ENCODE measurements at places on chromosomes 1 and 21.

GRCh38 chr1:74199504-74199903, 1.5 kb downstream of the FPGT start:
- DNase-seq, result no peak

DNA sequence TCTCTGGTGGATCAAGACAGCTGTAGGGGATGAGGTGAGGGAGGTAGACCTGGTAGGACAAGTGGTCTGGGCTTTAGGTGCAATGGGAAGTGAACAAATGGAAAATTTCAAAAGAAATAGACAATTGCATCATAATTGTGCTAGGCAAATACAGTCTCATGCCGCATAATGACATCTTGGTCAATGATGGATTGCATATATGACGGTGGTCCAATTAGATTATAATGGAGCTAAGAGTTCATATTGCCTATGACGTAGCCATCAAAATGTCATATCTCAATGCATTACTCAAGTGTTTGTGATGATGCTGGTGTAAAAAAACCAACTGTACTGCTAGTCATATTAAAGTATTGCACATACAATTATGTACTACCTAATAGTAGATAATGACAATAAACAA, 19.0 kb downstream of the KCNK2 start:
- DNase-seq, result no peak

- DNase-seq, result no peak
These were observed 156.0 kb downstream of the PDE4B start for GRCh38 chr1:65948609-65949229.

DNA sequence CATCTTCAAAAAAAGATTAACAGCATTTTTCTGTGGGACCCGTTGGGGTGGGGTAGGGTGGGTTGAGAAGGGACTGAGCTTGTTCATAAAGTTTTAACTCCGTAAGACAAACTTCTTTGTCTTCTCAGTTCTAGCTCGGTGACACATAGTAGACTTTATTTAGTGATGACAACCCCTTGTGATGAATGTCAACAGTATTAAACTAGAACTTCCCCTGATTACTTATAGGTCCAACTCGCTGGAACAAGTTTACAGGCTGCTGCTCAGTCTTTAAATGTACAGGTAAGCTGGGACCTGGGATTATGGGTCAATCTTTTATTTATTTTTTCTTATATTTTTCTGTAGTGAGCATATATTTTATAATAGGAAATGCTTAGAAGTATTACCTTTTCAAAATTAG, 148.4 kb downstream of the CD247 start:
- DNase-seq, result no peak

DNA sequence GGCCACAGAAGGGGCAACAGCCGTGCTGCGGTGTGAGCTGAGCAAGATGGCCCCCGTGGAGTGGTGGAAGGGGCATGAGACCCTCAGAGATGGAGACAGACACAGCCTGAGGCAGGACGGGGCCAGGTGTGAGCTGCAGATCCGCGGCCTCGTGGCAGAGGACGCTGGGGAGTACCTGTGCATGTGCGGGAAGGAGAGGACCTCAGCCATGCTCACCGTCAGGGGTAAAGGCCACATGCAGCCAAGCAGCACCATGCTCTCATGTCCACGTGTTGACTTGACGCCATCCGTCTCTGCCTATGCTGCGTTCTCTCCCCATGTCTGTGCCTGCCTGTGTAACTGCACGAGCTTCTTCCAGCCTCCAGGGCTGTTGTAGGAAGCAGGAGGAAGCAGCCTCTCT, 85.5 kb downstream of the OBSCN start:
- DNase-seq, result no peak

- no peak for DNase-seq
These were observed 64.0 kb downstream of the DDX20 start for GRCh38 chr1:111819566-111820263.

- DNase-seq, result peak; percentile 73
These were observed 60.3 kb upstream of the KRTAP19-8 start for GRCh38 chr21:31098576-31099005.

DNA sequence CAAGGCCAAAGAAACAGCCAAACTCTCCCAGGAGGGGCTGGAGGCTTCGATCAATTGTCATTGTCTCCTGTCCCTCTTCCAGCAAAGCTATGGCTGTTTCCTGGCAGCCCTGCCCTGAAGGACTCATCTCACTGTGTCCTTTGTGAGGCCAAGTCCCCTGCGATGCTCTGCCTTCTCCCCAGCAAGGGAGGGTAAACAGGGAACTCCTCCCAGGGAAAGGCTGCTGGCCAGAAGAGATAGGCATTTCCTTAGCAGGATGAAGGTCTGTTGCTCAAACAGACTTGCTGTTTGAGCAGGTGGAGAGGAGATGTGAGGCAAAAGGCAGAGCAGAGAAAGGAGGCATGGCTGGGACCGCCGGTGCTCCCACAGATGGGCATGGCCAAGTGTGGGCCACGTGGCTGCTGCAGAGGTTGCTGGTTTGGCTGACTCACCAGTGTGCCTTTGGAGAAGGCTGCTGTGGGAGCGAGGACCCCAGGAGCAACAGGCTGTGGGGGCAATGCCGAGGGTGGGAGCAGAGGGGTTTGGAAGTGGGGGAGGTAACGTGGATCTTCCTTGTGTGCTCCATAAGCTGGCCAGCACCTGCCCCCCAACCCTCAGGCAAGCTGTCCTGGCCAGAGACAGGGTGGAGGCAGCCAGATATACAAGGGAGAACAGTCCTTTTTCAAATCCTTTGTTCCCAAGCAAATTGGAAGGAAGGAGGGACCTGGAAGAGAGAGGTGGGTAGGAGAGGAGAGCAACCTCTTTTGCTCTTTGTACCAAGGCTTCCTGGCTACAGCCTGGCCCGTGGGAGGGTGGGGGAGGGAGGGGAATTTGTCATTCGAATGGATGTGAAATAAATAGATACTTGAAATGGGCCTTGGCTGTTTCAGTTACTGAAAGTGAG, 449.8 kb downstream of the SIPA1L2 start:
- no peak for DNase-seq

- no peak for DNase-seq
These were observed 1.6 kb downstream of the THEM5 start for GRCh38 chr1:151851886-151852285.

DNA sequence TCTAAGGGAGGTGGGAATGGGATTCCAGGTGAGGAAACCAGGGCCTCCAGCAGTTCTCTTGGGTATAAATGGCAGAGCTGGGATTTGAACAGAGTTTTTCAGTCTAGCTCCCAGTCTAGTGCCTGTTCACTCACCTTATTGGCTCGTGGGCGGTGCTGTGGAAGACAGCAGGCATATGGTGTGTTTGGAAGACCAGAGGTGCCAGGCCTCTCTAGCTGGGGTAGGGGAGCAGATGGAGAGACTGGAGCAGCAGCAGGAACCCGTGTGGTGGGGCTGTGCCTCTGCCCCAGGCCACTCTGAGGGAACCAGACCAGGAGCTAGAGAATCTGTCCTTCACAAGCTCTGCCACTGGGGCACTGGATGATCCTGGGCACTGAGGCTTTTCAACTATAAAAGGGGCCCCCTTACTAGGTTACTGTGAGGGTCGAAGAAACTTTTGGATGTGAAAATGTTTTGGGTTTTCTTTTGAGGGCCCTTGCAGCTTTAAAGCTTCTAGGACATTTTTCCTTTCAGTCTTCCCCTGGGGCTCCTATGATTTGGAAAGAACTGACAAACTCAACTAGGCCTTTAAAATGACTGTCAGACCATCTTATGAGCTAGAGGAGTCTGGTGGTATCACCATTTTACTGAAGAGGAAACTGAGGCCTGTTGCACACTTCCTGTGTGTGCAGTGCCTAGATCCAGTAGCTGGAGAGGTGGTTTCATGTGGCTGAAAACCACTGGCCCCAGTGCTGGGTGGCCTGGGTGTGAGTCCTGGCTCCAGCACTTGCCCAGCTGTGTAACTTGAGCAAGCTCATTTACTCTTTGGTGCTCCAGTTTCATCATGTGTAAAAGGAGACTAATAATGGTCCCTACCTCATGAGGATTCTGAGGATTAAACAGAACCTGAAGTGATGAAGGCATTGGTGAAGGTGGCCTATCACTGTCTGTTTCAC, 6.1 kb downstream of the DMRTB1 start:
- DNase-seq, result no peak

DNA sequence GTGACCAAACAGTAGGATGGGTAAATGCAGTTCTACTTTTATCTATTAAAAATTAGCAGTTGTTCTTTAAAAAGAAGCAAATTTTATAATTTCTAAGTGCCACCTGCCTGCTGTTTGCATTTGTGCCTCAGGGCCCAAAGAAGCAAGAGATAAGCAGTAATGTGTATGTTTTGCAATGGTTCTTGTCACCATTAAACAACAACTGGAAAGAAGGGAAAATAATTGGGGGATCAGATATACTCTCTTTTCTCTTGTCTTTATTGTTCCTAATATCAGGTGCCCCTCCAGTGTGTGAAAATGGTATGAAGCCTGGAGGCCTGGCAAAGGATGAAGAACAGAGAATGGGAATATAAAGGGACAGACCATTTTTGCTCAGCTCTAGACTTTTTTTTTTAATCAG, 9.6 kb downstream of the B3GALT2 start:
- DNase-seq, result peak; percentile 10

DNA sequence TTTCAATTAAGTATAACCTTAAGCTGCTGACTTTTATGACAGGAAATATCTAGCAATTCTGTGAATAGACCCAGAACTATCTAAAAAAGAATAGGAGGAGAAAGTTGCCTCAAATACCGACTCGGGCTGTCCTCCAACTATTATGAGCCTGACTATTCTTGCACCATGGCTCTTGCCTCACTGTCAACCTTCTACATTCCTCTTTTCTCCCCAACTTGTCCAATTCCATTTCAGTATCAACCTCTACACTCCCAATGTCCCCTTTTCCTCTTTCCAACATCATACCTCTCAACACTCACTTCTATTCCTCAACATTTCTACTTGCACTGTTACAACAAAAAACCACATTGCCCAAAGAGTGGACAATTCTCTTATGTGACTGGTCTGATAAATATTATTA, 2.3 kb downstream of the ZZZ3 start:
- DNase-seq, result no peak

GRCh38 chr1:232962761-232963745, 12.6 kb downstream of the NTPCR start:
- no peak for DNase-seq

DNA sequence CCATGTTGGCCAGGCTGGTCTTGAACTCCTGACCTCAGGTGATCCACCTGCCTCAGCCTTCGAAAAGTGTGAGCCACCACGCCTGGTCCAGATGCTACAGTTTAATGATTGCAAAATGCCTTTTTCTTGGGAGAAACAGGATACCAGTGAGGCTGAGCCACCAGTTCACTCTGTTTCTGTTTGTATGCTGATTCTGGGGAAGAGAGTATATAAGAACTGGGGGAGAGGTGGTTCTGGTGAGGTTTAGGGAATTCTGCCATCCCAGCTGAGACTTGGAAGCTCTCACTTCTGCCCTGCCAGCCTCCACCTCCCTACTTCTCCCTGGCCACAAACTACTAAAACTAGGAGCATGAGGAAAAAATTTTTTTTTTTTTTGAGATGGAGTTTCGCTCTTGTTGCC, 8.1 kb upstream of the PMF1 start:
- DNase-seq, result no peak

GRCh38 chr1:232704256-232704655, 74.3 kb upstream of the SIPA1L2 start:
- no peak for DNase-seq

DNA sequence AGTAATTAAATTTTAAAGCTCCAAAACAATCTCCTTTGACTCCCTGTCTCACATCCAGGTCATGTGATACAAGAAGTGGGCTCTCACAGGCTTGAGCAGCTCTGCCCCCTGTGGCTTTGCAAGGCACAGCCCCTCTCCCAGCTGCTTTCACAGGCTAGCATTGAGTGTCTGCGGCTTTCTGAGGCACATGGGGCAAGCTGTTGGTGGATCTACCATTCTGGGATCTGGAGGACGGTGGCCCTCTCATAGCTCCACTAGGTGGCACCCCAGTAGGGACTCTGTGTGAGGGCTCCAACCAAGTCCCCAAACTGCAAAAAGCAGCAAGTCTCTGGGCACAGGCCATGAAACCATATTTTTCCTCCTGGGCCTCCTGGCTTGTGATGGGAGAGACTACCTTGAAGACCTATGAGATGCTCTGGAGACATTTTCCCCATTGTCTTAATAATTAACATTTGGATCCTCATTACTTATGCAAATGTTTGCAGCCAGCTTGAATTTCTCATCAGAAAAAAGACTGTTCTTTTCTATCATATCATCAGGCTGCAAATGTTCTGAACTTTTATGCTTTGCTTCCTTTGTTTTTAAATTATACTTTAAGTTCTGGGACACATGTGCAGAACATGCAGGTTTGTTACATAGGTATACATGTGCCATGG, 554.1 kb upstream of the OLFM3 start:
- DNase-seq, result peak; percentile 69

DNA sequence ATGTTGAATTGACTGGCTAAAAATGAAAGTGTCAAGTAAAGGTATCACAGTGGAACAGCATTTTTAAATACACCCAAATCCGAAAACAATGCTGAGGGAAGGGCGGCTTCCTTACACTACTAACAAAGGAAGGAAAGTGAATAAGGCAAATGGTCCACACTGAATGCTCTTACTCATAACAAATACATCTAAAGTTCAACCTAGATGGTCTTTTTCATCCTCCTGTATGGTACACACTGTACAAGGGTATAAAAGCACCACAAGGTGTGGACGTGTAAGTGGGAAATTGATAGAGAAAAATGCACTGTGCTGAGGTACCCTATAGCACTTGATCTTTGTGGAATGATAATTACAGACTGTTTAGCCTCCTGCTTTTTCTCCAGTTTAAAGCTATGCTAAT, 7.1 kb upstream of the PALMD start:
- no peak for DNase-seq

GRCh38 chr1:230572121-230573105, 69.9 kb upstream of the COG2 start:
- DNase-seq, result no peak

GRCh38 chr1:158552296-158552695, 1.9 kb downstream of the OR6Y1 start:
- DNase-seq, result no peak

GRCh38 chr1:44303532-44303931, 51.5 kb downstream of the ERI3 start:
- DNase-seq, result no peak

- DNase-seq, result no peak
These were observed 173.7 kb downstream of the HIVEP3 start for GRCh38 chr1:41745022-41745421.

DNA sequence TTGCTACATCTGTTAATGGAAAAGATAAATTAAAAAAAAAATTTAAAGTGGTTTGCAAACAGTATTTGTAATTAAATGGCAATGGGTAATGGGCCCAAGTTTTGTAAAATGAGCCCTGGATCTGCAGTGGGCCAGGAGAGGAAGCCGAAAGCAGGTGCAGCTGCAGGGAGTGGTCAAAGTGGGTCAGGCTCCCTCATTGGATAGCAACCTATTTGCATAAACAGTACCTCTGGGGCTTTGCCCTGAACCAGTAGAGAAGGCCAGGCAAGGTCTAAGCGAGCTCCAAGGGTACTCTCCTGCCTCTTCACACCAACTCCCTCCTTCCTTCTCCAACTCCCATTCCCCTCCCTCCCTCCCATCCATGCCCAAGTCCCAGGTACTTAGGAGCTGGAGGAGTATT, 138.9 kb downstream of the HMGB4 start:
- DNase-seq, result no peak
